ENCODE measurements at places on chromosomes 11 and 22. TPM values are rescaled to one million over a fixed set of nuclear protein-coding genes. Genes with fewer than 3 reads are reported as not detected.
A peak's percentile ranks its signal among the peaks of the same experiment; 100 is the strongest.

DNA sequence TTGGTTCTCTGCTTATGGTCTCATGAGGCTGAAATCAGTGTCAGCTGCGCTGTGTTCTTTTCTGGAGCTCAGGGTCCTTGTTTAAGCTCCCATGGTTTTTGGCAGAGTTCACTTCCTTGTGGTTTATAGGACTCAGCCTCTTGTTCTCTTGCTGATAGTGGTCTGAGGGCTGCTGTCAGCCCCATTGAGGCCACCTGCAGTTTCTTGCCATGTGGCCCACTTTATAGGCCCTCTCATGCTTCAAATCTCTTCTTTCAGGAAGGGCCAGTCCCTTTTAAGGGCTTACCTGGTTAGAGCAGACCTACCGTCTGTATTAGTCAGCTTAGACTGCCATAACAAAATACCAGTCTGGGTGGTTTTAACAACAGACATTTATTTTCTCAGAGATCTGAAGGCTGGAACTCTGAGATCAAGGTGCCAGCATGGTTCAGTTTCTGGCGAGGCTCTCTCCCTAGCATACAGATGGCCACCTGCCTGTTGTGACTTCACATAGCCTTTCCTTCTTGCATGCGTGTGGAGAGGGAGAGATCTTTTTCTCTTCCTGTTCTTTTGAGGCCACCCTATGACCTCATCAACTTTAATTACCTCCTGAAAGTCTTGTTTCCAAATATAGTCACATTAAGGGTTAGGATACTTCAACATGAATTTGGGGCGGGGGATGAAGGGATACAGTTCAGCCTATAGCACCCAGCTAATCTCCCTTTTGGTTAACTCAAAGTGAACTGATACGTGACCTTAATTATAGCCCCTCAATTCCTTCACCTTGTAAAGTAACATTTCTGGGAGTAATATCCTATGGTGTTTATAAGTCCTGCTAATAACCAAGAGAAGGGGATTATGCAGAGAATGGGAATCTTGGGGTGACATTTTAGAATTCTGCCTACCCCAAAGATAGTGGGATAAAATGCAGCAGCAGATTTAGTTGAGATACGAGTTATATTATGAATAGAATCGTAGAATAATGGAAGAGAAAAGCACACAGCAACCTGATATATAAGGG is 131.8 kb downstream of the UVRAG start:
- DNase-seq = no peak

DNA sequence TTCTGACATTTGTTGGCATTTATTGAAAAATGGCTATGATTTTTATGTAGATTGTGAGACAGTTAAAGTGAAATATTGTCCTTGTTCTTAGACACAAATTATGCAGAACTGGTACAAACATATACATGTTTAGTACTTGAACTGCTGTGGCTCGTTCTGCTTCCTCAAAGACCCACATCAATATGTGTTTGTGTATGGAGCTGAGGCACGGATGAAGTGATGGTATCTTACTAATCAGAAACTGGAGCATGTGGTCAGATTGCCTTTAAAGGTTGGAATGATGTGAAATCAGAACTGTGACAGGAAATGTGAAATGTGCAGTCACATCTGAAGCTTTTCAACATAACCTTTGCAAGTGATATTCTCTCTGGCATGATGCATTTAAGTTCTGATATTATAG is 130.4 kb downstream of the NAV2 start:
- no peak for DNase-seq

- DNase-seq = no peak
These were observed 1385.0 kb downstream of the BRD1 start for GRCh38 chr22:48442663-48443062.

DNA sequence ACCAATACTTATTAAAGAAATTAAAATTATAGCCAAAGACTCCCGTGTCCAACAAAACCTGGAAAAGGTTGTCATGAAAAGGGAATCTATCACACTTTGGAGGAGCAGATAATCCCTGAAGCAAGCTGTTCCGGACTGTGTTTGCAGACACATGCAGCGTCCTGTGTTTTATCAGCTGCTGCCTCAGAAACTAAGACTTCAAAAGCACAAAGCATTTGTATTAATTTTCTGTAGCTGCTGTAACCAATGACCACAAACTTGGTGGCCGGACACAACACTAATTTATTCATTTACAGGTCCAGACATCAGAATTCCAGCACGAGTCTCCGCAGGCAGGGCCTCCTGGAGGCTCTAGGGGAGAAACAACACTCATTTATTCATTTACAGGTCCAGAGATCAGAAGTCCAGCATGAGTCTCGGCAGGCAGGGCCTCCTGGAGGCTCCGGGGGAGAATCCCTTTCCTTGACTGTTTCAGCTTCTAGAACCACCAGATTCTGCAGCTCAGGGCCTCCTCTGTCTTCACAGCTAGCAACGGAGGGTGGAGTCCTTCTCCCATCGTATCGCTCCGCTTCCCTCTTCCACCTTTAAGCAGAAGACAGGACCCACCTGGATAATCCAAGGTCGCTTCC is 465.3 kb downstream of the BRD1 start:
- DNase-seq = peak; percentile 7

DNA sequence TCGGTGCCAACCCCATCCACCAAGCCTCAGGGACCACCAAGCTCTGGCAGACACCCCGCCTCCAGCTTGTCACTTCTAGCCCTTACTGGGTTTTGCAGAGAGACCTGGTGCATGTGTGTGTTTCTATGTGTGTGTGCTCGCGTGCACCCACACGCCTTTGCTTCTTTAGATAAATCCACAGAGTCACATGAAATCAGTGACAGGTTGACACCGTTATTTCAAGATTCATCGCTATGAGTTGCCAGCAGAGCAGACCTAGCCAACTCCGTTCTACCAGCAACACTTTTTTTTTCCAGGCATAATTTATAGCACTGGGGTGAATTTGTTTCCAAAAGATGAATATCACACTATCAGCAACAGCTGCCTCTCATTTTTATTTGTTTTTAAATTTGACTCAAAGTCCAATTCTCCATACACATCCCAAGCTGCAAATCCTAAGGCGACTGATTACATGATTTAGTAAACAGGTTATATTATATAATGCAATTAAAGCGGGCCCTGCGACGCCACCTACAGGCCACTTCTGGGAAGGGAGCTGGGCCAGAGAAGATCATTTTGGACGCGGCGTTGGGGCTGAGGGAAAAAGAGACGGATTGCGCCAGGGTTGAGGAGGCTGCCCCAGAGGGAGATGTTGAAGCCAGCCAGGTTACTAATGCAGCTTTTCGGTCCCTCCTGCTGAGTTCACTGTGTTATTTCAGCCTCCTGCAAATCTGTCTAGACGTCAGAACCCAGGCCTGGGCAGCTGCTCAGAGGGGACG is 150.5 kb downstream of the FEZ1 start:
- DNase-seq = peak; percentile 94

DNA sequence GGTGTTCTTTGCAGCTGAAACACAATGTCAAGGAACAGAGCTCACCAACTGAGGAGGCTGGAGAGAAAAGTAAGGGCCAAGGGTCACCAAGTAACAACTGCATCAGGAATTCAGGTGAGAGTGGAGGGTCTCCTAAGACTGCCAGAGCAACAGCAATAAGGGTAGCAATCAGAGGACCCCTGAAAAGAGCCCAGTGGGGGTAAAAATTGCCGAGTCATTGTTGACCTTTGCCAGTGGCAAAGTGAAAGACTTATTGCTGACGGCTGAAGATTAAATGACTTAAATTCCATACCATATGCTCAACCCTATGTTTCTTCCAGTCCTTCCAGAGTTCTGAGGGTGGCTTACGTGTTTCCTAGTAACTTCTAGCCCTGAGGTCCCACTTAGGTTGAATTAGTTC is 51.9 kb upstream of the ARHGAP42 start:
- no peak for DNase-seq

GRCh38 chr11:8384199-8384821 is 120.6 kb upstream of the LMO1 start:
- DNase-seq = no peak

GRCh38 chr11:121630041-121630440 is 177.3 kb upstream of the SORL1-AS1 start:
- no peak for DNase-seq

DNA sequence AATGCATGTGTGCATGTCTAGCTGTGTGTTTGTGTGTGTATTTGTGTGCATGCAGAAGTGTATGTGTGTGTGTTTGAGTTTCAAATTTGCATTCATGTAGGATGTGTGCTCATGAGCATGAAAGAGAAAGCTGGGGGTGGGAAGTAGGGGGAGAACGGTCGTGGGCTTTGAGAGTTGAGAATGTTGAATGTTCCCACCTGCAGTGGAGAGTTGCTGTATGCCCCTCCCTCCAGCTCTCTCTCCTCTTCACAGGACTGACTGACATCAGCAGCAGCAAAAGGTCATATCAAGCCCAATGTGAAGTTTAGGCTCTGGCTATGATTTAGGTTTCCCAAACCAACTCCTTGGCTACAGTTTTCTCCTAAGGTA is 63.8 kb upstream of the RRAS2 start:
- no peak for DNase-seq

DNA sequence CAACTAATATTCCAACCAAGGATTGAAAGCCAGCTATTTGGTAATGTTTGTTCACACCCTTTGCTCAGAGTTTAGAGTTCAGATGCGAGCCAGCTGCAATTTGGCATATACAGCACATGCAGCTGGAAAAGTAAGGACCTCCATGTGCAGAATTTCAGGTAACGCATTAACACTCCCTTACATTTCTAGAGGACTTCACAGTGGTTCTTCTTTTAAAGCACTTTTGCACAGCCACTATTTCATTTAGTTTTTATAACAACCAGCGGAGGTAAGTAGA is 3.4 kb downstream of the POU2AF3 start:
- DNase-seq = no peak

DNA sequence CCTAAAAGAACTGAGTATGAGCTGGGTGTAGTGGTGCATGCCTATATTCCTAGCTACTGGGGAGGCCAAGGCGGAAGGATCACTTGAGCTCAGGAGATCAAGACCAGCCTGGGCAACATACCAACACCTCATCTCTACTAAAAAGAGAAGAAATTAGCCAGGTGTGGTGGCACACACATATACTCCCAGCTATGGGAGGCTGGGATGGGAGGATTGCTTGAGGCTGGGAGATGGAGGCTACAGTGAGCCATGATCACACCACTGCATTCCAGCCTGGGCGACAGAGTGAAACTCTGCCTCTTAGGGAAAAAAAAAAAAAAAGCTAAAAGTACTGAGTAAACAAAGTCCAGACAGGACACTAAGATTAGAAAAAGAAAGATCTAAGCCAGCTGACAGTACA is 3.5 kb upstream of the HTR3B start:
- DNase-seq = peak; percentile 2

DNA sequence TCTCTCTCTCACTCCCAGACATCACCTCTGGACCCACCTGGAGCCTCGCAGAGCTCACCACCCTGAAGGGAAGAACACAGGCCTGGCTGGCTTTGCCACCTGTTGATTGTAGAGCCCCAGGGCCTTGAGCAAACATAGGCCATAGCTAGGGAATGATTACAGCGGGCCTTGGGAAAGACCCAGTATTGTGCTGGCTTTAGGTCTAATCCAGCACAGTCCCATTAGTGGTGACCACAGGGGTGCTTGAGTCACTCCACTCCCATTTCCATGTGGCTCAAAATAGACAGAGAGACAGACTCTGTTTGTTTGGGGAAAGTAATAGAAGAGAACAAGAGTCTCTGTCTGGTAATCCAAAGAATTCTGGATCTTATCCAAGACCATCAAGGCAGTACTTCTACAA is 42.7 kb upstream of the FAM181B start:
- DNase-seq = no peak

GRCh38 chr22:49604732-49605302 is 222.9 kb downstream of the BRD1 start:
- DNase-seq = no peak

GRCh38 chr22:46259374-46259773 is 3.8 kb downstream of the PKDREJ start:
- no peak for DNase-seq

DNA sequence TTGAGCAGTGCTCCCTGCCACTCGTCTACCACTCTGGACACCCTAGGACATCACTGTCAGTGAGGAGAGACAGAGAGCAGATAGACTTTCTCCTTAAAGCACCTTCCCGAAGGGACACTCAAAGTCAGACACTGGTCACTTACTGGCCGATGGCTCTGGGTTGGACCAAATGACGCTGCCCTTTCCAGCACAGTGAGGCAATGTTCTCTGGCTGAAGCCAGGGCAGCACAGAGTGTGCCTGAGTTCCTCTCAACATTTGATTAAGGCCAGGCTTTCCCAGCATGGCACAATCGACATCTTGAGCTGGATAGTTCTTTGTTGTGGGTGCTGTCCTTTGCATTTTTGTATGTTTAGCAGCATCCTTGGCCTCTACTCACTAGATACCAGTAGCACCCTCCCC is 206.2 kb downstream of the CSNK2A3 start:
- DNase-seq = no peak

DNA sequence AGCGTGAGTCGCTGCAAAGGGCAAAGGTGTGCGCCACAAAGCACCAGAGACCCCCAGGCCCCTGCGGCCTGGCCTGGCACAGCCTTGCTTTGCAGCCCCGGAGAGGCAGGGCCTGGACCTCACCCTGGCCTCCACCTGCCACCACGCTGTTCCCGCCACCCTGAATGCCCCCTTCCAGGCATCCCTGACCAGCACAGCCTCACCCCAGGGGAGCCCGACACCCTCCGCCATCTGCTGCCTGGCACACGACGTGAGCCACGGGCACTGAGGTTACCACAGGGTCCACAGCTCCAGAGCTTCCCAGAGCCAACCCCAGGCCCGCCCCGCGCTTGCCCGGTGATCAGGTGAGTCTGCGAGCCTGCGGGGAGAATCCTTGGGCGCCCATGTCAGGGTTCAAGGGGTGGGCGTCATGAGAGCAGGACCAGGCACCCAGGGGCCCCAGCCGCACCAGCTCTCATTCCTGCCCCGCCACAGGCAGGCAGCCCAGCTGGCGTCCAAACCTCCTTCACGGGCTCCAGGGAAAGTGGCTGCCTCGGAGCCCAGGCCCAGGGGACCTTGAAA is 171.3 kb downstream of the BRD1 start:
- DNase-seq = no peak

Gene SPATA19
- not detected for total RNA-seq

Gene TMEM225
- total RNA-seq = not detected

Gene POTEH
- not detected for total RNA-seq

Gene EXPH5
- 1.4 TPM for total RNA-seq

Gene KDM4D
- total RNA-seq = 1.1 TPM

Gene GRM5
- total RNA-seq = not detected

Gene OR6T1
- not detected for total RNA-seq

Gene IFITM10
- 0.37 TPM for total RNA-seq

Data from right atrium auricular region (tissue), 2 donors.